ENCODE measurements at places on chromosomes 2 and 18. TPM values are rescaled to one million over a fixed set of nuclear protein-coding genes. Genes with fewer than 3 reads are reported as not detected.
A peak's percentile ranks its signal among the peaks of the same experiment; 100 is the strongest.

- DNase-seq = no peak
- H3K36me3 ChIP-seq = no peaks in the 10 kb centered on the region
- H3K4me1 ChIP-seq = peaks cover 11% of the 10 kb centered on the region
- no peaks in the 10 kb centered on the region for H3K27me3 ChIP-seq
These were observed 367.0 kb downstream of the NR4A2 start for GRCh38 chr2:155965415-155966063.

DNA sequence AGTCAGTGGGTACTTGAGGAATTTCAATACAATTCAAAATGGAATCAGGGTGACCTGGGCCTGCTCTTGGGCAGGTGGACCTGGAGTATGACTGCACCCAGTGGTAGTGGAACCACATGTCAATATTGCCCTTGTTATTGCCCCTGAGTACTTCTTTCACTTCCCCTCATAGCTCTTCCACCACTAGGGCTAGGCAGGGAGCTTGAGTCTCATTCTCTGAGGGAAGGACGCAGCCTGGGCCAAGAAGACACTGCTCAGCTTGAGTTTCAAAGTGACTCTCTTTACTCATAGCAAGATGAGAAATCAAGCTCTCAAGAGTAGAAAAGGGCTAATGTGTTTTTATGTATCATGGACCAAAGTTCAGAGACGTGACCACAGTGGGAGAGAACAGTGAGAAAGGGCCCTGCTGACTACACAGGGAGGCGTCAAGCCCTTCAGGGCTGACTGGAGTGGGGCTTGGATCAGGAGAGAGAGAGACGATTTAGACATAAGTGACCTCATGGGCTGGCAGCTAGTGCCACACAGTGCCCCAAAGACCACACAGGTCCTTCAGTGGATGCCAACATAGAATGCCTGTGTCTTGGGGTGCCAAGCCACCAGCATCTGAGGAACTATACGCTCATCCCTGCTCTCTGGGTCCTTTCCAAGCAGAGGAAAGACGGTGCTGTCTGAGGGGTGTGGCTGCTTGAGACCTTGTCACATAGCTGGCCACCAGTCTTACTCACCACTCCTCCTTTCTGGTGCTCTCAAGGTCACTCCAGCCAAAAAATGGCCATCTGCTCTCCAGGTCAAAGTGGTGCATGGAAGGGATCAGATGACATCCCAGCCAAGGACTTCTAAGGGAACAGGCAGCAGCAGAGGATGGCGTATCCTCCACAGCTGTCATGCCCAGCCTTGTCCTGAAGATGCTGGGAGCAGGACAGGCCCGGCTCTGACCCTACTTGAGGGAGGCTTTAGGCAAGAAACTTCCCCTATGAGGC lies 13.0 kb downstream of the PTMA start:
- H3K27ac ChIP-seq = no peak overlapping the region
- peaks cover 7% of the 10 kb centered on the region for H3K4me1 ChIP-seq
- DNase-seq = no peak
- no peaks in the 10 kb centered on the region for H3K36me3 ChIP-seq
- no peaks in the 10 kb centered on the region for H3K27me3 ChIP-seq

- H3K27me3 ChIP-seq = no peaks in the 10 kb centered on the region
- no peak overlapping the region for H3K4me3 ChIP-seq
- H3K4me1 ChIP-seq = no peaks in the 10 kb centered on the region
- H3K27ac ChIP-seq = no peak overlapping the region
- H3K36me3 ChIP-seq = no peaks in the 10 kb centered on the region
- no peak for DNase-seq
These were observed 9.3 kb upstream of the EFEMP1 start for GRCh38 chr2:55932843-55933242.

Gene TCF7L1
- 108 TPM for total RNA-seq

DNA sequence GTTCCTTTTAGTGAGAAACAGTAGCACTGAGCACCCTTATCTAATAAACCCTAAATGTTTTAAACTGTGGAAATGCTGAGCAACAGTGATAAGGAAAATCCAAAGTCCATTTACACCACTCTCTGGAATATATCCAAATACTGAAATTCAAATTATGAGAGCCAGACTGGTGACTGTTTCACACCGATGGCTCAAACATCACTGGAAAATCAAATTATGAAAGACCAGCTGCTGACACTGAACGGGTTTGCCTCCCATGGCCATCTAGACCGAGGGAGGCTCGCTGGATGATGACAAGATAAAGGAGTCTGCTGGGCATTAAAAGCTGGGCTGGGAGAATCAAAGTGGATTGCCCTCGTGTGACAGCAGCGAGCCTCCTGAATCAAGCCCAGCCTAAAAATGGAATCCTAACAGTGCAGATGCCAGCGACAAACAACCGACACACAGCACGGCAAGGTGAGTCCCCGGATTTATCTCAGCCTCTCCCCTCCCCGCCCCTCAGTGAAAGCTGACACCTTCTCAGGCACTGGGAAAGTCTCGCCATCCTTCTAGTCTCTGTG lies 30.3 kb downstream of the SERPINE2 start:
- peak; percentile 59 for DNase-seq
- H3K4me1 ChIP-seq = peaks cover 43% of the 10 kb centered on the region
- no peaks in the 10 kb centered on the region for H3K27me3 ChIP-seq
- H3K27ac ChIP-seq = no peak overlapping the region

- peak; percentile 83 for DNase-seq
- H3K27ac ChIP-seq = no peak overlapping the region
- H3K27me3 ChIP-seq = no peaks in the 10 kb centered on the region
- H3K36me3 ChIP-seq = no peaks in the 10 kb centered on the region
These were observed 130.4 kb downstream of the COL4A4 start for GRCh38 chr2:227033471-227034148.

- peaks cover 53% of the 10 kb centered on the region for H3K4me1 ChIP-seq
- H3K4me3 ChIP-seq = no peak overlapping the region
- H3K36me3 ChIP-seq = no peaks in the 10 kb centered on the region
- no peak for DNase-seq
- peak overlapping the region; percentile 94 for H3K27ac ChIP-seq
These were observed 135.8 kb downstream of the HDAC4 start for GRCh38 chr2:239264838-239265651.

Gene EVA1A
- 3.2 TPM for total RNA-seq

Gene ASXL3
- 0.35 TPM for total RNA-seq

- DNase-seq = no peak
- H3K4me1 ChIP-seq = peaks cover 26% of the 10 kb centered on the region
- no peaks in the 10 kb centered on the region for H3K36me3 ChIP-seq
- no peak overlapping the region for H3K4me3 ChIP-seq
These were observed 96.8 kb downstream of the STPG4 start for GRCh38 chr2:47058003-47058931.

GRCh38 chr2:25304321-25304720 lies 37.4 kb downstream of the DNMT3A start:
- peak overlapping the region; percentile 42 for H3K27ac ChIP-seq
- H3K27me3 ChIP-seq = no peaks in the 10 kb centered on the region
- peaks cover 24% of the 10 kb centered on the region for H3K4me1 ChIP-seq
- H3K36me3 ChIP-seq = peaks cover 5% of the 10 kb centered on the region

DNA sequence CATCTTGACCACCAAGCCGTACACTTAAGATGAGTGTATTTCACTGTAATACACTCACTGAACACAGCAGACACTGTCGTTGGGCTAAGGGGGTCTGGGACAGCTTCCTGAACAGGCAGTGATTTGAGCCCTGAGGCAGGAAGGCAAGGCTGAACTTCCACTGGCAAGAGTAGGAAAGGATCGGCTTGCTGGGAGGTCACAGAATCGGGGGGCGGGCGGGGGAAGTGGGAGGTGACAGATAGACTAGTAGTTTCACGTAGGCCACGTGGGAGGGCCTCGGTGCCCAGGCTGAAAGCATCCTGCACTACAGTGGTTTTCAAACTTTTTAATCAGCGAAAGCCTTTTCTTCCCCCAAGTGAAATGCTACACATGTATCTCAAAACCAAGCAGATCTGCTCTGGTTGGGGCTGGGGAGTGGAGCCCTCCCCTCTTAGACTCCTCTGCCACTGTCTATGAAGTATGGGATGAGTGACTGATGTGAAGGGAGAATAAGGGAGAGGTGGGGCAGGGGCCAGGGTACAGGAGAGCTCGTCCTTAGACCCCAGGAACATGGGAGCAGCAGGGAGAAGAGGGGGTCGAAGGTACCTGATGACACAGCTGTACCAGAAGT lies 8.6 kb downstream of the PARD6G start:
- peaks cover 17% of the 10 kb centered on the region for H3K4me1 ChIP-seq
- peaks cover 3% of the 10 kb centered on the region for H3K36me3 ChIP-seq
- no peak overlapping the region for H3K4me3 ChIP-seq
- H3K27me3 ChIP-seq = peaks cover 2% of the 10 kb centered on the region
- no peak for DNase-seq

DNA sequence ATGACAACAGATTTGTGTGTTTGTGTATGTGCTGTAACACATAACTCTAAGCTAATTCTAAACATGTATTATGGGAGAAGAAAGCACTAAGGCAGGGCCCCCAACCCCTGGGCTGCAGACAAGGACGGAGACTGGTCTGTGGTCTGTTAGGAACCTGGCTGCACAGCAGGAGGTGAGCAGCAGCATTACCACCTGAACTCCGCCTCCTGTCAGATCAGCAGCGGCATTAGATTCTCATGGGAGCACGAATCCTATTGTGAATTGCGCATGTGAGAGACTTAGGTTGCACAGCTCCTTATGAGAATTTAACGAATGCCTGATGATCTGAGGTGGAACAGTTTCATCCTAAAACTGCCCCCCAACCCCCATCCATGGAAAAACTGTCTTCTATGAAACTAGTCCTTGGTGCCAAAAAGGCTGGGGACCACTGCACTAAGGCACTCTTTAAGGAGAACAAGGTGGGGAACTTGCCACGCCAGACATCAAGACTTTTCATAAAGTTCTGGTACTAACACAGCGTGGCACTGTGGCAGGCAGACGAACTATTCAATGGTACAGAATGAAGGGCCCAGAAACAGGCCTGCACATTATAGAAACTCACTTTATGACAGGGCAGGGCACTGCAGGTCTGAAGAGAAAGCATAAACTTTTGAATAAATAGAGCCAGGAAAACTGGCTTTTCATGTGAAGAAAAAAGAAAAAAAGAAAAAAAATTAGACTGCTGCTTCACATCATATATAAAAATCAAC lies 14.0 kb downstream of the REEP1 start:
- peaks cover 31% of the 10 kb centered on the region for H3K27me3 ChIP-seq
- H3K4me1 ChIP-seq = peaks cover 15% of the 10 kb centered on the region
- DNase-seq = peak; percentile 53
- H3K4me3 ChIP-seq = no peak overlapping the region

Gene UPP2
- not detected for total RNA-seq

Gene YWHAQ
- total RNA-seq = 395 TPM

- DNase-seq = no peak
- peaks cover 27% of the 10 kb centered on the region for H3K36me3 ChIP-seq
- no peak overlapping the region for H3K4me3 ChIP-seq
- peak overlapping the region; percentile 58 for H3K27ac ChIP-seq
- no peaks in the 10 kb centered on the region for H3K4me1 ChIP-seq
These were observed 9.3 kb upstream of the AGBL5 start for GRCh38 chr2:27042159-27042661.

DNA sequence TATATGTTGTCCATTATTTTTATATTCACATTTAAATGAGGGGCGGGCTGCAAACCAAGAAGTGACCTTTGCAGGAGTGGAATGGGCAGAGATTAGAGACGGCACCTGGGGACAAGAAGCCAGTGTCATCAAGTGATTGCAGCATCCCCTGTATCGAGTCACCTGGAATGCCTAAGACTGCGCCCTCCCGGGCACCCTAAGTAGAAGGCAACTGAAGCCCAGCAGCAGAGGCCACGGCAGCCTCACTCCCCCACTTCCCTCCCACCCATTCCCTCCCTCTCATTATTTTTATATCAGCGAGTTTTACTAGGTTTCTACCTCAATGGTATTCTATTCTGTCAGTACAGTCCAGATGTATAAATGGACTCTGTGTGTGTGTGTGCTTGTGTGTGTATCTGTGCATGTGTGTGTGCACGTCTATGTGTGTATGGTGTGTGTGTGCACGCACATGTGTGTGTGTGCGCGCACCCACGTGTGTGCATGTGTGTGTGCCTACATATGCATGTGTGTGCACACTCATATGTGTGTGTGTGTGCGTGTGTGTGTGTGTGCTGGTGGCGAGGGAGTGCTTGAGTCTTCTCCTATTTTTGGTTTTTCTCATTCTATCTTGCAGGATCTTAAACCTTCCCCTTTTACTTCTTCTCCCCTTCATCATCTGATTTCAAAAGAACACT lies 106.8 kb upstream of the SLC66A3 start:
- no peak overlapping the region for H3K27ac ChIP-seq
- H3K4me3 ChIP-seq = no peak overlapping the region
- no peak for DNase-seq
- H3K36me3 ChIP-seq = no peaks in the 10 kb centered on the region

Gene LAMA3
- 0.50 TPM for total RNA-seq

- 0 out of 2 replicates have a peak, but pooled peaks cover 2% of the 10 kb centered on the region for H3K4me1 ChIP-seq
- no peak overlapping the region for H3K4me3 ChIP-seq
- DNase-seq = peak; percentile 7
- H3K36me3 ChIP-seq = peaks cover 62% of the 10 kb centered on the region
- H3K27me3 ChIP-seq = no peaks in the 10 kb centered on the region
- peak overlapping the region; percentile 89 for H3K27ac ChIP-seq
These were observed 14.0 kb downstream of the ITM2C start for GRCh38 chr2:230878599-230879188.

GRCh38 chr2:19099181-19099580 lies 259.2 kb downstream of the OSR1 start:
- no peak overlapping the region for H3K4me3 ChIP-seq
- no peaks in the 10 kb centered on the region for H3K27me3 ChIP-seq
- H3K27ac ChIP-seq = no peak overlapping the region
- H3K4me1 ChIP-seq = peaks cover 7% of the 10 kb centered on the region

DNA sequence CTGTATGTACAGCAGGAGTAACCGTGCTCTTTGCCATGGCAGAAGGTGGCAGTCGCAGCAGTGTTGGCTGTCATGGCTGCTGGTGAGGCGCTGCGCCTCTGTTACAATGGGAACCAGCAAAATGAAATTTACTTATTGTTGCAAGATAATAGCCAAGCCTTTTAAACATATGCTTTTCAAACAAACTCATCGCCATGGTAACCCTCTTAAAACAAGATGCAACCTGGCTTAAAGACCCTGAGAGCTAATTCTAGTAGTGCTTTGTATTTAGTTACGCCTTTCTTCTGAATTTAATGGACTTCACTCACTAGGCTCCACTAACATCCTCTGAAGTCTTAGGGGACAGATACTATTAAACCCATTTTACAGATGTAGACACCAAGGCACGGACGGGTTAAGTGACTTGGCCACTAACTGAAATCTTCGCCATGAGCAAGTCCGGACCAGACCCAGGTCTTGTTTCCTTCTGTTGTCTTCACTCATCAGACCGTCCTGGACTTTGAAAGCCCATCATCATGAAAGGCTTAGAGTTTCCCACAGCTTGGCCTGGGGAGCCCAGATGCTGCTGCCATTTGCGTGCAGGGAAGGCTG lies 111.6 kb upstream of the ODC1 start:
- DNase-seq = no peak
- no peak overlapping the region for H3K27ac ChIP-seq
- no peaks in the 10 kb centered on the region for H3K27me3 ChIP-seq
- peaks cover 2% of the 10 kb centered on the region for H3K36me3 ChIP-seq

DNA sequence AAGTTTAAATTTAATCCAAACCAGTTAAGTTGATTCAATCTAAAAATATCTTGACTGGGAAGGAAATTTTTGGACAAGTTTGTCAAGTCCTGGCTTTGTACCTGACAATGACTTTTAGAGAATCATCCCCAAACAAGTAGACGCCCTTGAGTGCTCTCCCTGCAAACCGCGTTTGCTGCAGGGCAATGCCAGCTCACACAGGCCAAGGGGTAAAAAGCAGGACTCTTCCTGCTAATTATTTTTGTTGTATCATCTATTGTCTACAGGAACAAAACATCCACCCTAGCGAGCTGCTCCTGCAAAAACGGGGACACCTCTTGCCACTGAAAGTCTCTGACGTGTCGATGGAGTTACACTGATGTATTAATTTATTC lies 10.9 kb downstream of the ID2 start:
- peak overlapping the region; percentile 19 for H3K4me3 ChIP-seq
- H3K27ac ChIP-seq = no peak overlapping the region
- peaks cover 4% of the 10 kb centered on the region for H3K36me3 ChIP-seq
- no peaks in the 10 kb centered on the region for H3K27me3 ChIP-seq
- peaks cover 9% of the 10 kb centered on the region for H3K4me1 ChIP-seq

Gene HOXD11
- total RNA-seq = not detected

Gene SRD5A2
- total RNA-seq = 0.05 TPM

Gene KCNK3
- 0.30 TPM for total RNA-seq

Measured in WTC11 (cell line).